ENCODE measurements at places on chromosomes 2 and 18.

GRCh38 chr18:24136967-24137373 is 1.9 kb upstream of the CABYR start:
- DNase-seq, result no peak

GRCh38 chr2:138622613-138623012 is 121.0 kb downstream of the SPOPL start:
- DNase-seq, result no peak

- no peak for DNase-seq
Observed at GRCh38 chr2:37582481-37583220, 88.8 kb downstream of the CDC42EP3 start.

GRCh38 chr2:119468154-119468955 is 36.7 kb downstream of the TMEM37 start:
- DNase-seq, result no peak

Measured in hematopoietic multipotent progenitor cell treated with erythropoietin and hydrocortisone succinate and interleukin-3 and kit ligand, for 17 days (in vitro differentiated cells).